RKO (cell line): ENCODE measurements at places on chromosomes 5 and 9.
A peak's percentile ranks its signal among the peaks of the same experiment; 100 is the strongest.

GRCh38 chr9:18007621-18008020, 428.8 kb downstream of the SH3GL2 start:
- no peak for DNase-seq

GRCh38 chr9:131503626-131504465, 1.1 kb downstream of the POMT1 start:
- DNase-seq: peak; percentile 88

GRCh38 chr5:123455095-123455494, 31.9 kb upstream of the CEP120 start:
- DNase-seq: no peak

- no peak for DNase-seq
These were observed 855 bp downstream of the MCC start for GRCh38 chr5:113487416-113487780.

- DNase-seq: no peak
These were observed 142.3 kb downstream of the BNC2 start for GRCh38 chr9:16728137-16728508.

GRCh38 chr5:87765009-87765408, 352.3 kb upstream of the CCNH start:
- DNase-seq: no peak

- no peak for DNase-seq
These were observed 60.6 kb downstream of the RGS7BP start for GRCh38 chr5:64566310-64566916.

DNA sequence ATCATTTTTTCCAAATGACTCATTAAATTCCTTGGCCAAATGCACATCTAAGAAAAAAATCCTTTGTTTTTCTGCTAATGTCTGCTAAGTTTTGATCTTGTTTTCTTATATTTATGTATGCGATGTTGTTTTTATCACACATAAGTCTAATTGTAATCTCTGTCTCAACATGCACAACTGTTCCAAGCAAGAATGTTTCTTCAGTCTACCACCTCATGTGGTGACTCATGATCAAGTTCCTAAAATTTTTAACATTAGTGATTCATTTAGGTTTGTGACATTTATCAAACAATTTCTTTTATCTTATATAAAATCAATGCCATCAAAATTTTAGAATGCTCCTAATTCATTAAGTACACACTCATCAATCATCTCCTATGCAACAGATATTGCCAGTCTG, 763.9 kb upstream of the FAM174A start:
- DNase-seq: no peak

DNA sequence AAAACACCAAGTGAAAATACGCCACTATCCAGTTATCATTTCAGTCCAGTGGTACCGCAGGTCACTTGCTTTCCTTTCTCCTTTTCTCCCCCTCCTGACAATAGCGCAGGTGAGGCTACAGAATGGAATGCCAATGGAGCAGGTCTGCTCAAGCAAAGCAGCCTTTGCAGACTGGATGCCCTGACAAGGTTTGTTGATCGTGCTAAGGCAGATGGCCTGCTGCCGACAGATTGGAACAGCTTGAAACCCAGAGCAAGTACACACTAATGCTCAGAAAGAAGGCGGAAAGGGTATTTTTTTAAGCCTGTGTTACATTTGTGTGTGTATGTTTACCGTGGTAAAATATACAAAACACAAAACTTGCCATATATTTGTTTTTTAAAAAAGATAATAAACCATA, 19.4 kb downstream of the SPACA9 start:
- DNase-seq: no peak
